ENCODE measurements at places on chromosomes 7 and 10.

GRCh38 chr7:73560109-73560835 is 2.8 kb upstream of the BCL7B start:
- DNase-seq = no peak

DNA sequence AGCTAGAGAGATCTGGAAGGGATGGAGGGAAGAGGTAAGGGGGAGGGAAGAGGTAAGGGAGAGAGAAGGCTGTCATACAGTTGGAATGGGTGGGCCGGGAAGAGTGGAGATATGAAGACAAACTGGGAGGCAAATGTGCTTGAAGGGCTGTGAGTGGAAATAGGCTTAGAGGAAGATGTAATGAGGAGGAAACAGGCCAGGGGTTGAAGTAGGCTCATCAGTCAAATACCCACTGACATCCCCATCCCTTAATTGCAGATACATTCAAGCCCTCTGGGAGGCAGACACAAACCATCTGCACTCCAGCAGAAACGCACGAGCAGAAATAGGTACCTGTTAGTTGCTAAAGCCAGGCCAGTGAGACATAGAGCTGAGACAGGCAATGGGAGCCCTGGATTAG is 2.1 kb downstream of the SYNPO2L start:
- no peak for DNase-seq

GRCh38 chr7:47298636-47299035 is 283.3 kb downstream of the TNS3 start:
- no peak for DNase-seq

DNA sequence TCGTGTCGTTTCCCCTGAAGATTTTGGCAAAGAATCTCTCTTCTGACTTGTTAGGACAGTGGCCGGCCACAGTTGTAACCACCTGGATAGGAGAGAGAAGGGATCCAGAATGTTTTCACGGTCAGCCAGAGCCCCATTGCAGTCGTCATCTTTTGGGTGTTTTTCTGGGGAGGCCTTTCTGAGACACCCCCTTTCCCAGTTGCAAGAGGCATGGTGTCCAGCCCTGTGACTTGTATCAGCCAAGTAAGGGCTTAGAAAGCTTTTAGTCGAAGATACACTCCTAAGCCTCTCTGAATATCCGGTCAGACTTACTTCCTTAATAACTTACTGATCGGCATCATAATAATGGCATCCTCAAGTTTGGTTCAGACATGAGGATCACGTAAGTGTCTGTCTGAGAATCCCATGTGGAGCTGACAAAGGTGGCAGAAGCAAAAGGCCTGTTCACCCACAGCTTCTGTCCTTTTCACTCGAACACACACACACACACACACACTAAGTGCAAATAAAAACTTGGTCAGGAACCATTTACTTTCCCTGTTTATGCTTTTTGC is 435.7 kb upstream of the GALNT17 start:
- DNase-seq = peak; percentile 13

DNA sequence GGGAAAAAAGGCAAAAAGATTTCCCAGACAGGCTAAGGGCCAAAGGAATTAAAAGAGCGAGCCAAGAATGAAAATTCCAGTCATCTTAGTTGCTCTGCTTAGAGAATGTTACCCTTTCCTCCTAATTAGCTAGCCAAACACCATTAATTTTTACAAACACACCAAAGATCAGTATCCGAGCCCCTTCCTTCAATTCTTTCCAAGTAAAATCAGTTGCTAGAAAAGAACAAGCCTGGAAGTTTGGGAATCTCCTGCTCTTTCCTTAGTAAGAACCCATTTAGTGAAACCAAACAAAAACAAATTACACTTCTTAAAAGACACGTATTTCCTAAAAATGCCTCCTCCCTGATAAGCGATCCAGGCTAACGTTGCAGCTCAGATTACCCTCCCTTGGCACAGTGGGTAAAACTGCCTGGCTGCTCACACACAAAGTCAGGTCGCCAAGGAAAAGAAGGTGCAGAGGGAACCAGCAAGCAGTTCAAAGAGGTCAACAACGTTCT is 57.1 kb upstream of the ABLIM1 start:
- no peak for DNase-seq

DNA sequence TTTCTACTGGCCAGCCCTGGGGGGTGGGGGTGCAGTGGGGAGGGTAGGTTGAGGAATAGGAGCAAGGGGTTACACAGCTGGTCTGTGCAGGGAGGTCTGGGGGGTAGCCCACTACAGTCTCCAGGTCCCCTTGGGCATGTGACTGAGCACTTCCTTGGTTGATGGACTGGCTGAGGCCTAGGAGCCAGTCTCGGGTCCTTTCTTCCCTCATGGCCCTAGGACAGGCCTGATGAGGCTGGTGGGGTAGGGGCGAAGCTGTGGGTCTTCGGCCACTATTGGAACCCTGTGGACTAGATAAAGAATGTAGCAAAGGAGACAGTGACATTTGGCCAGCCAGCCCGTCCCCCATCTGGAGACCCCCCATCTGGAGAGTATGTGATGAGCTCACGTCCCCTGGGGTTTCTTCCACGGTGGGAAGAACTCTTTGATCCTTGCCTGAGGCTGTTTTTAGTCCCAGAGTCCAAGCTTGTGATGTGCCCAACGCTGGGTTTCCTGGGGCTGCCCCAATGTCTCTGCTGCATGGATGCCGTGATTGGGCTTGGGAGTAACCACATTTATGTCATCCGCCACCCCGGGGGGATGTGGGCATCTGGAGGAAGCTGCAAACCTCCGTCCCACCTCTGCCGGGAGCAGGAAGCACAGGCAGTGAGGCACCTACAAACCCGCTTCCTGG is 20.7 kb downstream of the FAM241B start:
- DNase-seq = peak; percentile 37

DNA sequence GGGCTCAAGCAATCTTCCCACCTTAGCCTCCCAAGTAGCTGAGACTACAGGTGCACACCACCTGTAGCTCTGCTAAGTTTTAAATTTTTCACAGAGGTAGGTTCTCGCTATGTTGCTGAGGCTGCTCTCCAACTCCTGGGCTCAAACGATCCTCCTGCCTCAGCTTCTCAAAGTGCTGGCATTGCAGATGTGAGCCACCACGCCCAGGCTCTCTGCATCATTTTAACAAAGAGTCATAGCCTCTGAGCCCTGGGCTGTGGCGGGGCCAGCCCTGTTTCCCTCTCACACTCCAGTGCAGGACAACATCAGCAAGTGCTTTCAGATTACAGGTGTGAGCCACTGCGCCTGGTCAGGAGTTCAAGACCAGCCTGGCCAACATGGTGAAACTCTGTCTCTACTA is 102.5 kb downstream of the COL26A1 start:
- DNase-seq = no peak

- no peak for DNase-seq
These were observed 99.4 kb upstream of the EFCAB10 start for GRCh38 chr7:105680505-105681187.

- DNase-seq = no peak
These were observed 73.7 kb upstream of the TMEM229A start for GRCh38 chr7:124106575-124106974.

DNA sequence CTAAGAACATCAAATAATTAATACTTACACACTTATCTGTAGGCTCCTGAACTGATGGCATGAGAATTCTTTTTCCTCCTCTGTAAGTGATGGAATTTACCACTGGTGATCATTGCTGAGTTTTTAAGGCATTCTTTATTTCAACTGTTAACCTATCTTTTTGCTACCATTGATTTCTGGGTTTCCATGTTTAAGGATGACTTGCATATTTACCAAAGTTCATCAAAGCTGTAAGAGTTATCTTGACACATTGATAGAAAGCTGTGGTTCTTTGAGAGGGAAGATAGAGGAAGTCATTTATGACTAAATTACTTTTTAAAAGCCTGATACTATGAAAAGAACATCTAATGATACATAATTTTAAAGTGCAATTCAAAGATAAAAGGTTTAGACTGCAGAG is 19.5 kb upstream of the GFRA1 start:
- no peak for DNase-seq

DNA sequence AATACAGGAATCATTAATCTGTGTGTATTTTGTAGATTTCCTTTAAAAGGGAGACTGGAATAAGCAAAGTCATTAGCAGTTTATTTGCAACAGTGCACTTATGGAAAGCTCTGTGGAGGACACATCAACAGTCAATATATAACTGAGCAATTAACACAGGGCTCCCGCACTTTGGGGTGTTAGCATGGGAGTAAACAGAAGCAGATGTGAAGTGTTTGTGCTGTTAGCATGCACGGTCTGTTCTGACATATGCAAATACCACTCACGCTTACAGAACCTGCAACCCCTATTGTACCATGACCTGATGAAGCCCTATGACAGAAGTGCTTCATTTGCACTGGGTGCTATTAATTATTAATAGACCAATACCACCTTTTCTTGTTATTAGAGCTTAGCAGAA is 118.9 kb downstream of the PPP1R3A start:
- no peak for DNase-seq

- DNase-seq = no peak
These were observed 153.7 kb downstream of the TNS3 start for GRCh38 chr7:47428052-47428767.

GRCh38 chr7:80907141-80907601 is 11.7 kb downstream of the SEMA3C start:
- no peak for DNase-seq

DNA sequence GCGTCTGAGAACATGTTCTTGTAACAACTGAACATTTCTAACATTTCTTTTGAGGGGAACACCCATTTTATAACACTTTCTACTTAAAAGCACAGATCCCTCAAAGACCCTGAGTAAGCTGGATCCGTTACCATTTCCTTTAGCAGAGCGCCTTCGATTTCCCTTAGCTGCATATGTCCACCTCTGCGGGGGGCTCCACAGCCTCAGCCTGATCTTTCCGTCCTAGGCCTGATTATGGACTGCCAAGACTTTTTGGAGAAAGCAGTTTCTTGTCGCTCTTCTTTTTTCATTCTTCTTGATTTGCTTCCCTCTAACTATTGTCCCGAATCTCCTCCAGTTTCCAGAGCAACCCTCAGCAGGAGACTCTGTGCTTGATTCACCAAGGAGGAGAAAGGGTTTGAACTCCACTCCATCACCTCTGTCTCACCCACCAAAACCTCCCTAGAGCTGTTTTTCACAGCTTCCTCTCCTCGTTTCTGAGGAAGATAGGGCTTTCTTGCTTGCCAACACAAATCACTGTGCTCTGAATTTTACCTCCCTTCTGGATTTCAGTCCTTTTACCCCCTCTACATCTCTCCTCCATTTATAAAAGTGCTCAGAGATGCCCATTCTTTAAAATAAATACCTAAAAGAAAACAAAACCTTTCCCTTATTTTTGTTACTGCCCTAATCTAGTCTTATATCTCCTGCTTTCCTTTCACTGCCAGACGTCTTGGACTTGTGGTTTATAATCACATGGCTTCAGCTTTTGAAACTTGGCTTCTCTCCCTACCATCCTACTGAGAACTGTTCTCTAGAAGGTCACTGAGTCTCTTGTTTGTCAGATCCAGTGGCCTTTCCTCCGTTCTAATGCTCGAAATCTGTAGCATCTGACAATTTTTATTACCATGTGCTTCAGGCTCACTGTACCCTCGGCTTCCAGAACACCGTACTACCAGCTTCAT is 30.5 kb upstream of the ZRANB1 start:
- no peak for DNase-seq

GRCh38 chr10:33596422-33596821 is 262.0 kb upstream of the NRP1 start:
- DNase-seq = no peak

DNA sequence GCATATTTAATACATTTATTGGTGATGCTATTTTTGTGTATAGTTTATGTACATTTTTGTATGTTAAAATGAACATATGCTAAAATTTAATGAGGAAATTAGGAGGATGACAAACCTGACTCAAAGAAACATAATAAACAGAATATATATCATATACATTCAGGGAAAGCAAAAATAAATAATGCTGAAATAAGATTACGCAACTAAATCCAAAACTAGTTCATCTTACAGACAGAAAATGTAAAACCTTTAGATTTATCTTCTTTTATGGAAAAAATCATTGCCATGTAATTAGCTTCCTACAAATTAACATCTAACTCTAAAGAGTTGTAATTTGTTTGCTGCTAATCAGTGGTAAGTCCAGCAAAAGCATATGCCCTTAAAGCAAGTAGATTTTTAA is 216.5 kb downstream of the PTN start:
- DNase-seq = no peak

- no peak for DNase-seq
These were observed 31.2 kb downstream of the TOMM7 start for GRCh38 chr7:22791204-22792158.

DNA sequence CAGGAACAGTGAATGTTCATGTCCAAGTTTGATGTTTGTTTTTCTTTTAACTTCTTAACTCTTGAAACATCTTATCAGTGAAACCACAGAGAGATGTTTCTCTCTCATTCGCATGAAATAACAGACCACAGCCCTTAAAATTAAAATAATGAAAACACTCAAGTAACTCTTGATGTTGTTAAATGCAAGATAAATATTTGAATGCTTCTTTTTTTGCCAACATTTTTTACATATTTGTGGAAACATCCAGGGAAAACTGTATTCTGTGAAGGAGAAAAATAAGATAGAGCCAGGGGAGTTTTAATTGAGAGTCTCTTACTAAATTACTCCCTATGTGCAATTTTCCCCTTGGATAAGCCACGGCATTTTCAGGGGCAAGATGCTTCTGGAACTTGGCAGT is 361.8 kb upstream of the MGMT start:
- no peak for DNase-seq

DNA sequence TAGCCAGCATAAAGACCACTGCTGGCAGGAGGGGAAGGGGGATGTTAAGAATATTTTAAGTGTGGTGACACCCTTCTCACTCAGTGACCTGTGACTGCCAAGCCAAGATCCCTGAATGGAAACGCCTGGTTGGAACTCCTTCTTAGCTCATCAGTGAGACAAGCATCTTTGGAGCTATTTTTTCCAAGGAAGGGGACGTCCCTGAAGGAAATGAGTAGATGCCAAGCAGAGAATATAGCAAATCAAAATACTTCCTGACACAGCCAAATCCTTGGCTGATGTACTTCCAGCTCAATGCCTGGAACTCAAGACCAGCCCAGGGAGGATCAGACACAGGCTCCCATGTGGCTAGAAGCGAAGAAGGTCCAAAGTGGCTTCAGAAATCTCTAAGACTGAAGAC is 82.2 kb downstream of the SORBS1 start:
- no peak for DNase-seq

GRCh38 chr10:8054494-8055407 is at the start of gene GATA3:
GATA3 (plus strand) TSS chr10:8054688; CDS start chr10:8055656, 968 bp downstream.
- peak; percentile 89 for DNase-seq

DNA sequence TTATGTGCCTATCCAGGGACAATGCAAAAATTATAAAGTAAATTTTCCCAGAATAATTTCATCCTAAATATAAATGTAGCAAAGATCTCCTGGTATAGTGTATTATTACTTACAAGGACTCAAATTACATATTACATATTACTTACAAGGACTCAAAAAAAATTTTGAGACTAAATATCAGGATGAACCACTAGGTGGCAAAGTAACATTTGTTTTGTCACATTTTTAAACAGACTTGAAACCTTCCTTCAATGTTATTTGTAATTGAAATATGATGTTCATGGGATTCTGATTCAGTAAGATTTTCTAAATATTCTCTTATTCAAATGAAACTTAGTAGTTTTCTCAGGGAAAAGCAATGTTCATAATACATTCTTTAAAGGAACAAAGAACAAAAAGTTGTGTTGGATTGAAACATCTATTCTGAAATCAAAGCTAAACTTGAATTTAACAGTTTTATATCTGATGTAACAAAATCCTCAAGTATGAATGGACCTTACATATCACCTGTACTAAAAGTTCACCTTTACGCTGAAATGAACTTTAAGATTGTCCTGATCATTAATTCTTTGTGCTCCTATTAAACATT is 74.3 kb upstream of the GNAI1 start:
- DNase-seq = no peak

Data from DND-41 (cell line).